ENCODE measurements at places on chromosomes 13 and 19.

GRCh38 chr19:19575411-19575810, 37.3 kb downstream of the CILP2 start:
- DNase-seq = no peak

DNA sequence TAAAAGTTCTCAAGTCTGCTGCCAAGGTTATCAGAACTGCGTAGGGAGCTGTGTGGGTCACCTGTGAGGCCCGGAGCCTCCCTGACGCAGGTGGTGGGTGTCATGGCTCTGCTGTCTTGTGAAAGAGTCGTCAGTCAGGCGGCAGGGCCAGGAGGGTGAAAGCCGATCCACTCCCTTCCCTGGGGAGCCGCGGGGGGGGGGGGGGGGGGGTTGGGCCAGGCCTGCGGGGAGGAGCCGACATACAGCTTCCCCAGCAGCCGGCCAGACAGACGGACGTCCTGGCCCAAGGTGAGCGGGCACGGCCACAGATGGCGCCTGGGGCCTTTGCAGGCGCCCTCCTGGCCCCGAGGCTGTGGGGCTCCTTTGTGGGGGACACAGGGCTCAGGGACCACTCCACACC, 12.4 kb downstream of the SBNO2 start:
- DNase-seq = no peak

GRCh38 chr13:27104606-27105005, 67.0 kb downstream of the USP12 start:
- DNase-seq = no peak

DNA sequence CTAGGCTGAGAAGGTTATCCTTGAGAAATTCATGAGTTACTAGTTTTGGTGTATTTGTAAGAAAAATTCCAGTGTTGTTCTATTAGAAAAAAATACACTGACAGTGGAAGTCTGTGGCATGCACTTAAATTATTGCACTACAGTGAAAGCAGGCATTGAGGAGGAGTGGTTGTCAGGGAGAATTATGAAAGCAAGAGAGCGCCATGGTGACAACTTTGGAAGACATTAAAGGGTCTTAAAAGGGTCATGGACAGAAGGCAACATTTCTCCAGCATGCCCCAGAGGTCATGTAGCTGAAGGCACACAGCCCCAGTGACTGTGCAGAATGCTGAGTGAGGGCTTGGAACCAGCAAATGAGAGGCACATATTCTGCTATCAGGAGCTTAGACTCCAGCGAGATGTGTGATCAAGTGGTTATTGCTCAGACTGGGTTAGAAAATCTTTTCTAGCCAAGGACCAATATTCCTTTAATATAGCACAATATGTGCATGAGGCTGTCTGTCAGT, 292.7 kb downstream of the OLFM4 start:
- no peak for DNase-seq

DNA sequence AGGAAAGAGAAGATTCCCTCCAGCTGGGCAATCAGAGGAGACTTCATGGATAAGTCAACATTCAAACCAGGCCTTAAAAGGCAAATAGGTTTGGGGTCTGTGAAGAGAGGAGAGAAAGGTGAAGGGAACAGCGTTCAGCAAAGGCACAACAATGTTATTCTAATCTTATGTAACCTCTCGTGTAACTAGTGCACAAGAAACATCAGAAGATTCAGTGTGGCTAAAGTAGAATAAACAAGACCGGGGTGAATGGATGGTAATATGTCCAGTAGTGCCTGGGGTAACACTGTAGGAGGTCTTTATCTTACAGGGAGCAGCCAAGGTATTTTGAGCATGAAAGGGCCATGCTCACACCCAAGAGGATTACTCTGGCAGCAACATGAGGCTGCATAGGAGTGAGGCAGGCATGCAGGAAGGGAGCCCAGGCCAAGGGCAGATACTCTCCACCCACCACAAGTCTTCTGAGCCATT, 24.1 kb downstream of the LHFPL6 start:
- no peak for DNase-seq

GRCh38 chr19:51810223-51810622, 15.3 kb downstream of the FPR3 start:
- no peak for DNase-seq

GRCh38 chr19:4694211-4694987, 24.3 kb upstream of the MYDGF start:
- DNase-seq = no peak

- DNase-seq = peak; percentile 36
These were observed 44.2 kb downstream of the WASF3 start for GRCh38 chr13:26601669-26602068.

DNA sequence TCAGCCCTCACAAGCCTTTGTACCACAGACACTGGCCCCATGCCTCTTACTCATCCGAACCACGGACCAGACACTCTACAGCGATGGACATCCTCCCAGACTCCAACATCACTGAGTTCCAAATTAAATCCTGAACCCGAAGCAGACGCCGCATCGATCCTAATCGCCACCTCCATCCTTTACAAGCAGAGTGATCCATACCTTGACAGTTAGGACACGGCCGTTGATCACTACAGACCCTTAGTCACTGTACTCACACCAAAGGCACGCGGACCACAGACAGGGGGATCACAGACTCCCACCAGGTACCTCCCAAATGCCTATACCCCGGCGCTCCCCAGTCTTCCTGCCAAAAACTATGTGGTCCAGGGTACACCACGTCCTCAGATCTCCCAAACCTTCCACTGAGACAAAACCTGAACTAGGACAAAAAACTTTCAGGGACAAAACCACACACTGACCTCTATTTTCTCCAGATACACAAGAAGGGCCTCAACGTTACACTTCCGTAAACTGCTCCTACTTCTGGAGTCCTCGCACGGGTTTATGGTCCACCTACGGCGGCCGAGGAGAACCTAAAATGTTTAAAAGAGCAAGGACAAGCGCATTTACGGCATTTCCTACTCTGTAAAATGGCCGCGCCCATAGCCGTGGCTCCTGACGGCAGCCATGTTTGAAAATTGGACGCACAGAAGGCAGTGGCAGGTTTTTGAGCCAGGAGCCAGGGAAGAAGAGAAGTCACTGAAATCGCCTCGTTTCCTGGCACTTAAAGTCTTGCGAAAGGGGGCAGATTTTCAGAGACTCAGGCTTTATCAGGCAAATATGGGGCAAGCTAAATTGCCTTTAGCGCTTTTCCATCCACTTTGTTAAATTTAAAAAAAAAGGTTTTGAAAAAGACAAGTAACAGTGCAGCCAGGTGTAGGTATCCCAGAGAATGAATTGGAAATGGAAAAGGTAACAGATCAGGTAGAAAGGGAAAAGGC, at the start of gene ZNF350:
Gene ZNF350, minus strand, starts transcription at position 532 of the 983 bp plus-strand sequence. CDS start 12,480 bp downstream, outside the sequence.
- DNase-seq = peak; percentile 90

DNA sequence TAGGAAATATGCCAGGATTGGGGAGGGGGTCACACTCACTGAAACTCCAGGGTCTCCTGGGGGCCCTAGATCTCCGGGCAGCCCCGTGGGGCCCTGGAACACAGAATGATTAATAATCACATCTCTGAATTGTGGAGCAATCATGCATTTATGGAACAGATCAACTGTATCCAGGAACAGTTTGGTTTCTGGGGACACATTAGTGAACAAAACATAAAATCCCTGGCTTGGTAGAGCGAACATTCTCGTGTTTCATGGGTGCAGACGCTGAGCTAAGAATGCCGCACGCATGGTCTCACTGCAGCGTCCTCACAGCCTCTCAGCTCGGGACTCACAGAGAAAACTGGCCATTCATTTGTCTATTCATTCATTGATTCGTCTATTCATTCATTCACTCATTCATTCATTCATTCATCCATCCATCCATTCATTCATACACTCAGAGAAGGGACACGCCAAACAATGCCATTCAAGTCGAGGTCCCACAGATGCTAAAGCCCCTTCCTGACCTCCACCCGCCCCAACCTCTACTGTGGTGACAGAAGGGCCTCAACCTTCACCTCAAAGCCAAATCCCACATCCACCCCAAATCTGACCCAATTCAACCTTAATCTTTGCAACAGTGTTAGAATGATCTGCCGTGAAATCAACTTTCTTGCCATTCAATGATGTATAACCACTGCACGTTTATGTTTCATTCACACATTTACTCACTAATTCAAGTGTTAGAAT, 35.0 kb upstream of the OLFM2 start:
- no peak for DNase-seq

GRCh38 chr13:40060296-40061007, 405.0 kb downstream of the COG6 start:
- no peak for DNase-seq

DNA sequence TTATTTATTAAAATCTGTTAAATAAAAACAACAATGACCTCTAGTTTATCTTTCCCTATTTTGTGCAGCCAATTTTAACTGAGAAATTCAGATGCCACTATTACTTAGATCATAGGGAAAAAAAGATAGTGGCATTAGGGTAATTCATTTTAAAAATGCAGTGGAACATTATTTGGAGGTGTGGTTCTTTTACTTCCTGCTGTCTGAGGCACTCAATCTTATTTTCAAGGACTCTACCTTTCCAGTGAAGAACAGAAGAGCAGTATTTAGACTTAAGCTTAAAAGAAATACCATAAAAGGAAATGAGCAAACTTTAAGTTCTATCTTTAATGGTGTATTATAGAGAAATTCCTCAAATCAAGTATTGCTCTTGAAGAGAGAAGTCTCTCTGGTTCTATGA, 342.6 kb upstream of the KLF12 start:
- no peak for DNase-seq

- no peak for DNase-seq
These were observed 6.7 kb downstream of the ERCC5 start for GRCh38 chr13:102852556-102852955.

GRCh38 chr19:30968841-30969399, 380.3 kb downstream of the TSHZ3 start:
- no peak for DNase-seq

- DNase-seq = no peak
These were observed 169.5 kb upstream of the UFM1 start for GRCh38 chr13:38180126-38180525.

GRCh38 chr19:31316201-31316951, 32.9 kb downstream of the TSHZ3 start:
- no peak for DNase-seq

- no peak for DNase-seq
These were observed 1388.8 kb downstream of the UQCRFS1 start for GRCh38 chr19:27824108-27824507.

DNA sequence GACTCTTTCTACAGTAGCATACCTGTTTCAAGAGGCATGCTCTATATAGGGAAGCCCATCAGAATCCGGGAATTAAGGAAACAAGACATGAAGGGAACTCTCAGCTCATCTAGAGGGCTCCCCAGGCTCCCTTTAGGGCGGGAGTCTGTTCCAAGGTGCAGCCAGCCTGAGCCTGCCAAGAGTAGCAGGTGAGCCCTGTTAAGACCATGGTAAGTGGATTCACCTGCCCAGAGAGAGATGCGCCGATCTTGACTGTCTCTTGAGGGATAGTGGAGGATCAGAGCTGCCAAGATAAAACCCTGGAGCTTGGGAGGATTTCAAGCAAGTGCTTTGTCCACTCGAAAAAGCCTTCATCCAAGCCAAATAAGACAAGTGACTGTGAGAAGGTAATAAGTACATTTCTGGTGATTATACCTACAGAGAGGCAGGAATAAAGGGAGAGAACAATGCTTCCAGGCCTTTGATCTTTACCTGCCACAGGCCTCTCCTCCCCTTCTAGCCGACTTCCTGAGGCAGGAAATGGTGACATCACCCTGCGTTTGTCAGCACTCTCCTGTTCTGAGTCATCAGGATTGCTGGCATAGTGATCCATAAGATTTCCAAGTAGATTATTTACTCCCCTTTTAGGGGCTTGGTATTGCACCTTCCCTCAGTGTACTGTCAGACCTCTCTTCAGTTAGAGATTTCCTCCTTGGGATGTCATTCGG, 31.5 kb downstream of the KLF5 start:
- DNase-seq = no peak

GRCh38 chr19:12052091-12052496, 667 bp downstream of the ZNF878 start:
- DNase-seq = no peak

- no peak for DNase-seq
These were observed 16.9 kb downstream of the MOB3A start for GRCh38 chr19:2079076-2079864.

DNA sequence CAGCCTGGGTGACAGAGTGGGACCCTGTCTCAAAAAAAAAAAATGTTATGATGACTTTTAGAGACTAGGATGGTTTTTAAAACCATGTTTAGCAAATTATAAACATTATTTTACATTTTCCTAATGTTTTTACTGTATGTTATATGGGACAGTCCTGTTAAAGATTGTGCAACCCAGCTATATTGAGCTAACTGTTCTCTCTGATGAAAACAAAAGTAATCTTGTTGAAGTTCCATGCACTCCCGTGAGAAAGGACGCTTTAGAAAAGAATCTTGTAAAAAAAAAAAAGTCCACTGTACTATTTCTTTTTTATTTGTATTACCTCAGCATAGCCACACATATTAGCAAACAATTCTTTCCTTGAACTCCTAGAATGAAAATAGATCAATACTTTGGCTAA, 451.2 kb downstream of the DCT start:
- no peak for DNase-seq

- no peak for DNase-seq
These were observed 4.8 kb downstream of the B3GLCT start for GRCh38 chr13:31204592-31204991.

DNA sequence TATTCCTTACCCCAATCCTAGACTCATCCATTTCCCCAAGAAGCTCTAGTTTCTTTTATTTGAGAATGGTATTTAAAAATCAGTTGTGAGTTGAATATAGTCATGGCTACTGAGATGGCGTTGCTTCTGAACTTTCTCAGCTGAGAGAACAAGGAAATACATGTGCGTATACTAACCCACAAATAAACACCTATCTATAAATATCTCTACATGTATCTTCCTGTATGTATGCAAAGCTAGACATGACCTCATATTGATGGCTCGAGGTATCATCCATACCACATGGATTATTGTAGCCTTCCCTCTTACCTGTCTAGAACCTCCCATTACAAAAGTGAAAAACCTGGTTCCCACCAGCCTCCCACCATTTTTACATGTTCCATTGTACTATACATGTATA, 141.0 kb downstream of the UFM1 start:
- no peak for DNase-seq

GRCh38 chr13:38804536-38804935, 117.7 kb downstream of the FREM2 start:
- DNase-seq = no peak

- DNase-seq = no peak
These were observed 202.0 kb downstream of the FOXO1 start for GRCh38 chr13:40464337-40465014.

- peak; percentile 10 for DNase-seq
These were observed 5.8 kb downstream of the FTL start for GRCh38 chr19:48970923-48971395.

DNA sequence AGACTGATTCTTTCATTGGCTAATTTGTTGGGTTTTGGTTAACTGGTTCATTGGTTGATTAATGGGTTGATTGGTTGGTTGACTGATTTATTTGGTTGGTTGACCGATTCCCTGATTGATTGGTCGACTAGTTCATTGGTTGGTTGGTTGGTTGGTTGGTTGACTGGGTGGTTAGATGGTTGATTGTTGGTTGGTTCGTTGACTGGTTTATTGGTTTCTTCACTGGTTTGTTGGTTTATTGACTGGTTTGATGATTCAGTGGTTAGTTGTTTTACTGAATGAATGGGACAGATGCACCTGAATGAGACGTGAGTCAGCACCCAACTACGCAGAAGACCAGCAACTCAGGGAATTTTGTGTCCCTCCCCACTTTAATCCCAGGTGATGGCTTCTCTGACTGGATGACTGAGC, 2.7 kb upstream of the NUP62 start:
- DNase-seq = no peak

Data from GF-D8 (cell line).